ENCODE measurements at places on chromosomes 6 and 20.
A peak's percentile ranks its signal among the peaks of the same experiment; 100 is the strongest.

DNA sequence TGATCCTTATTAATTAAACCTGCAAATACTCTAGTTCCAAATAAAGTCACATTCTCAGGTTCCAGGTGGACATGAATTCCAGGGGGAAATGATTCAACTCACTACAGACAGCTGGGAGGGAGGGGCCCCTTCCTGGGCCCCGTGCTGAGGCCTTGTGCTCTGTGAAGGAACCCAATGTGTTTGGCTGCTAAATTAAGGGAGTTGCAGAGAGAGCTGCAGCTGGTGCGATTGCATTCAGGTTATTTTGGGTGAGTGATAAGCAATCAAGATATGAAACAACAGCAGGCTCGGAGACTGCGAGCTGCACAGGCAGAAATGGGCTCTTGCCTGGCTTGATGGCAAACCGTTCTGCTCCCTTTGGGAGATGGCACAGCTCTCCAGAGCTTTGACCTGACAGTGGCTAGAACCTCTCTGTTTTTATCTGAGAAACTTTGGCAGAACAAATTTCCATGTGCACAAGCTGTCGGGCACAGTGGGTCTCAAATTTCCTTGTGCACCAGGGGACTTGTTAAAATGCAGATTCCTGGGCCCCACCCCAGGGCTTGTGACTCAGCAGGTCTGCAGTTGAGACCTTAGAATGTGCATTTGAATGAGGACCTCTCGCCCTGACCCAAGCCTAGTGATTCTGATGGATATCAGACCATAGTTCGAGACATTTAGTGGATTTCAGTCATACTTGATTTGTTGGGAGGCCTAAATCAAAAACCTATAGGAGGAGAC lies 9.8 kb downstream of the MAPK13 start:
- DNase-seq = no peak

GRCh38 chr20:56689318-56689717 lies 60.2 kb downstream of the TFAP2C start:
- no peak for DNase-seq

GRCh38 chr20:32585011-32585585 lies at the start of gene NOL4L:
TSS of gene NOL4L (minus strand) at chr20:32585333. CDS start at chr20:32584890, 443 bp downstream.
- DNase-seq = peak; percentile 51

- DNase-seq = peak; percentile 44
These were observed 445.1 kb downstream of the DOK5 start for GRCh38 chr20:54920491-54920890.

GRCh38 chr6:81759782-81760181 lies 7.3 kb upstream of the TENT5A start:
- no peak for DNase-seq

DNA sequence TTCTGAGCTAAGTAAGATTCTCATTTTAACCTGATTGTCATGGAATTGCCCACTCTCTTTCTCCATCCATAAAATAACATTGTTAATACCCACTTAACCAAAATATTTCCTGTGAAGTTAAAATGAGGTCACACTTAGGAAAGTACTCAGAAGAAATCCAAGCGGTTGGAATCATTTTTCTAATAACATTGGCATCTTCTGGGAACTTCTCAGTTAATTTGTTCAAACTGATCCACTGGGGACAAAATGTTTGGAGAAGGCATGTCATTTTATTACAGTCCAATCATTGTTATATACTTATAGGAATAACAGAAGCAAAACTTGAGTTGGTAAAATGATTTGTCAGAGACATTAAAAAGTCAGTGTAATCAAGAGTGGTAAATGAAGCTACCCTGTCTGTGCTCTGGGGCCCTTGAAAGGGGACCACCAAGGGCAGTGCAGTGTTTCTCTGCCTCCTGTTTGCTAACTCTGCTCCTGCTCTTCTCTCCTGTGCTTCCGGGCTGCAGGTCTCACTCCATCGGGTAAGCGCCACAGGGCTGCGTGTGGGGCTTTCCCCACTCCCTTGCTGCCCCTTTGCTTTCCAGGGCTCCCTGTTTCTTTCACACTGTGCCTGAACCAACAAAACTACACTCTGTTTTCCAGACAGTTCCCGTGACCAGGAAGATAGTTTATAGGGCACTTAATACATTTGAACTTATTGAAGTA lies 50.1 kb downstream of the HDDC2 start:
- no peak for DNase-seq

DNA sequence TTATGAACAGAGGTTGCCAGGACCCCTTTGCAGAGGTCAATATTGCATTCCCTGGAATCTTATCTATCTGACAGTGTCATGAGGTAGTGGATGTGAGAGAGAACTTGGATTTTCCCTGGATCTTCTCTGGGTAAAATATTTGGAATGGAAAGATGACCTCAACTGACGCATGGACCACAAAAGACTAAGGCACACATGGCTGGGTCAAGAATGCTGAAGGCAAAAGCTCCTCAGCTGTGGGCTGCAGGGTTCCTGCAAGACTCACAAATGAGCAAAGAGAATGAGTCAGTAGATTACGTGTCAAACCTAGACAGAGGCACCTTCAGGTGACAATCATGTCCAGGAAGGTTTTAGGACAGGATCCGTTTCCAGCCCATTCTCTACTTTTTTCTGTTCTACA lies 484.0 kb downstream of the C6orf118 start:
- no peak for DNase-seq

DNA sequence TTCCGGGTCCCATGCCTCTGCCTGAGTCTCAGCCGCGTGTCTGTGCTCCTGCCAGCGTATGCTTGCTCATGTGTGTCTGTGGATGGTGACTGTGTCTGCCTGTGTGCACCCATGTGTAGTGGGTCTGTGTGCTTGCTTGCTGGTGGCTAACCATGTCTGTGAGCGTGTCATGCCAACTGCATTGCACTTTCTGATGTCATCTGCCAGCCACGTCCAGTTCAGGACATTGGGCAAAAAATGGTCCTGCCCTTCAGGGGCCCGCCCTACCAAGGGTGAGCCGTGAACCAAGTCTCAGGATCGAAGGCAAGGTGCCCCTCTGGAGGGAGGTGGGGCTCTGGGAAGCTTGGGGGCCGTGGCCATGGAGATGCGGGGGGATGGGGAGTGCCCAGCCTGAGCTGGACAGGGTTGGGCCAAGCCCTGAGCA lies 9.4 kb upstream of the ZBTB46 start:
- DNase-seq = no peak

DNA sequence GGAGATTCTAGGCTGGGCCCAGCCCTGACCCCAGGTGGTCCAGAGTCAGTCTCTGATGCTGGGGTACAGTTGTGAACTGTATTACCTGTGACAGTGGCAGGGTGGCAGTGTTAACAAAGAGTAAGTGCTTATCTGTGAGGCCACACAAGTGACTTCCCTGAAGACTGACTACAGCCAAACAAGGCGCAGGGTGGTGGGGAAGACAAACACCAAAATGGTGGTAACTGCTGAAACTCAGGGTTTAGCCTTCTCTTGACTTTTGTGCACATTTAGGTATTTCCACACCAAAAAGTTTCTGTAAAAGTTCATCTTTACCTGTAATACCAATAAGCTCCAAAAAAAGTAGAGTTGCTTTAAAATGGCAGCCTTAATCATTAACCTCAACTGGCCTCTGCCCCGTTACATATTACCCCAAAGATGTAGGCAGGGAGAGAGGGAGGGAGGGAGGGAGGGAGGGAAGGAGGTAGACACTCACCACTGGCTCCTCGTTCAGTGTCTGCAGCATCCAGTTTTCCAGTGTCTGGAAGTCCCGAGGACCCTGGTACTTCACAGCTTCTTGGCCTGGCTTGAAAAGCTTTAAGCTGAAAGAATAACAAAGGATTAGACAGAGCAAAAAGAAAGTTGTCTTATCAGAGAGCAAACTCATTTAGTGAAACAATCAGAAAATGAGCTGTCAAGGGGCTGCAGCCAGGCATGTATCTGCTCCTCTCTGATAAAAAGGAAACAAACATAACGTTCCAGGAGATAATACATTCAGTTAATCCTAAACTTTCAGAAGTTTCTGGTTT lies 11.3 kb downstream of the TXNDC5 start:
- DNase-seq = no peak

DNA sequence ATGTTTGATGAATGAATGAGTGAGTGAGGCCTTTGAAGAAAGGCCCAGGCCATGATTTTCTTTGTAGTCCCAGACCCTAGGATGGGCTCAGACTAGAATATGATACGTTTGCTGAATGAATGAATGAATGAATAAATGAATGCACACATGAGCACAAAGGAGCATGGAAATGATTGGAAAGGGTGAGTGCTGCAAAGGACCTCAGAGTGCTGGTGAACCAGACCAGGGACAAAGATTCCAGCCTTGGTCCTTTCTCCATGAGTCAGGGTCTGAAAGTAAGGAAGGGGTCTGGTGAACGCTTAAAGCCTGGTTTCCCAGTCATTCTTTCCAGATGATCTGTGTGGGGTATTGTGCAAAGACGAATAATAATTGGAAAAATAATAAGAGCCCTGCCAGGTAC lies 40.0 kb upstream of the MRPS18A start:
- no peak for DNase-seq

GRCh38 chr6:48613231-48613949 lies 502.4 kb upstream of the PTCHD4 start:
- DNase-seq = no peak

GRCh38 chr20:3812975-3813847 lies 7.1 kb upstream of the AP5S1 start:
- no peak for DNase-seq
